ENCODE measurements at places on chromosomes 5 and 9.

GRCh38 chr9:88993327-88993726 lies 2.1 kb downstream of the S1PR3 start:
- DNase-seq = no peak

GRCh38 chr5:313265-313664 lies 8.2 kb upstream of the AHRR start:
- DNase-seq = no peak

GRCh38 chr9:116791326-116791725 lies 104.2 kb downstream of the TRIM32 start:
- no peak for DNase-seq

DNA sequence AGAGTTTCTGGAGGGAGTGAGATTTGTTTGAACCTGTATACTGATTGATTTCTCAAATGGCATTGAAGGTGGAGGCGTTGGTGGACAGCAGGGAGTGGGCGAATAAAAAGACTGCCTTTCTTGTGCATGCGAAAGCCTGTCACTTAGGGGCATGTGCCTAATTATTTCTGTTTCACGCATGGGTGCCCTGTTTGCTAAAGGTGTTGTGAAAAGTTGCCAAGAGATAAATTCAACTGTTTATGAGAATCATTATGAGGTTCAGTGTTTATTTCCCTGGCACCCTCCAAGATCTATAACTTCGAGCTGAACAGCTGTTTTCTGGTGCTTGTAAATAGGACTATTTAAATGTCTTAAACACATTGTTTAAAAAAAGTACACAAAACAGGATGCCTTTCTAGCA lies 67.4 kb upstream of the DMRTA1 start:
- DNase-seq = no peak

- DNase-seq = no peak
Measured at GRCh38 chr9:113436728-113437515, 26.4 kb downstream of the C9orf43 start.

- DNase-seq = no peak
Measured at GRCh38 chr9:38687389-38687842, 32.5 kb downstream of the FAM240B start.

GRCh38 chr9:37032713-37033112 lies 1.4 kb downstream of the PAX5 start:
- no peak for DNase-seq

- DNase-seq = no peak
Measured at GRCh38 chr9:85246541-85246940, 495.2 kb downstream of the AGTPBP1 start.

DNA sequence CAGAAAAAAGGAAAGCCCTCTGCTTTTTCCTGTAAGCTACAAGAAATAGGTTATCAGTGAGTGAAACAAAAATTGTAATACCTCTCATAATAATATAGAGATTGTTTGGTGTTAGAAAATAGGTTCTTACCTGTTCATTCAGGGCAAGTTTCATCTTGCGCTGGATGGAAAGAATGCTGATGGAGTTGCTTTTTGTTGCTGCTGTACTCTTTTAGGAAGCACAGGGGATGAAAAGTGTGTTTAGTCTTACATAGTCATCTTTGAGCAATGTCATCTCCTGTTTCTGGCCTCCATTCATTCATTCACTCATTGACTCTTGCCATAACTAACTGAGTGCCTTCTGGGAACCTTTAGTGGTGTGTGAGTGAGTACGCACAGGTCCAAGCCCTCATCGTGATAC lies 6.4 kb downstream of the ENTREP1 start:
- DNase-seq = no peak

GRCh38 chr5:116449458-116449857 lies 125.2 kb downstream of the SEMA6A start:
- no peak for DNase-seq

DNA sequence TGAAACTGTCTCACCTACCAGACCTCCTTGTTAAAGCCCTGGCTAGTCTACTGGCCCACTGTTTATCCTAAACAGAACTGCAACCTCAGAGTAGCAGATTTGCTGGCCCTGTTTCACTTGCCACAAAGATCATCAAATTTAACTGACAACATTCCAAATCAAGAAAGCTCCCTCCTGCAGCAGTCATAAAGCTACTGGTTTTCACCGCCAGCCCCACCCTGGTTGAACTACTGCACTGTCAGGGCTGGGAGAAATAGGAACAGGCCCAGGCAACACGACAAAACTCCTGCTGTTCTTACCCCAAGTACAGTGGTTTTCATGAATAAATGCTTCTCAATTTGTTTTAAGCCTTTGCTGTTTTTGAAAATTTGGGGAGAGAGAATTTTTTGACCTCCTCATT lies 63.0 kb downstream of the NR6A1 start:
- DNase-seq = no peak

- DNase-seq = no peak
Measured at GRCh38 chr9:86082870-86083269, 16.5 kb downstream of the GOLM1 start.

- DNase-seq = no peak
Measured at GRCh38 chr9:78542491-78543181, 245.7 kb downstream of the PSAT1 start.

DNA sequence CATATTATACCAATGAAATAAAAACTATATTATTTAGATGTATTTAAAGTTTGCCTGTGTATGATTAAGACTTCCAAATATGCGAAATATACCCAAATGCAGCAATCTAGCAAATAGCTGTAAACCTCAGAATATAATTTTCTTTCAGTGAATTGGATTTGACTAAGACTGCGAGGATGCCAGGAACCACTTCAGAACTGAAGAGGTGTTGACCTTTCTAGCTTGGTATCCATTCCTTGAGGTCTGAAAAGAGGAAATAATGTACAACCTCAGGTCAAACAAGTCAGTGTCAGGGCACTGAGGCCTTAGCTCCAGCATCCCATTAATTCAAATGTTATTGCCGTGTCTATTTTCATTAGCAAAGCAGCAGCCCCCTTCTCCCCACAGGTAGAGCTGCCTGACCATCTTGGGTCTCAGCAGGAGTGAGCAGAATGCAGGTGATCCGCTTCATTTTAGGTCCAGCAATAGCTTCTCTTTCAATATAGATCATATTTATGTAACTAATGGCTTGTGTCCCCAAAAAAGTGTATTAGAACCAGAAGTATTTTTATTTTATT lies 100.0 kb downstream of the KIAA1958 start:
- DNase-seq = peak; percentile 29

DNA sequence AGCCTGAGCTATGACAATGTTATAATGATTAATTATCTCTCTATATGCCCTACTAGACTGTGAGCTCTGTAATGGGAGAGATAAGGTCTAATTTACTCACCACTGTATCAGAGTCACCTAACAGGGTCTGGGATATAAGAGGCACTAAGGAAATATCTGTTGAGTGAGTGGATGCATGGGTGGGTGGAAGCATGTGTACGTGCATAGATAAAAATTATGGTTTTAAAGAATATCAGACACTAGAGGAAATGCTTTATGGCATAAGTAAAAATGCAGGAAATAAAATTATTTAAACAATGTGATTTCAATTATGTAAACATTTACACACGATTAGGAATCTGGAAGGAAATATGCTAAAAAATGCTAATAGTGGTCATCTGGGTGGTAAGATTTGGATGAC lies 137.8 kb downstream of the SPOCK1 start:
- DNase-seq = peak; percentile 30

DNA sequence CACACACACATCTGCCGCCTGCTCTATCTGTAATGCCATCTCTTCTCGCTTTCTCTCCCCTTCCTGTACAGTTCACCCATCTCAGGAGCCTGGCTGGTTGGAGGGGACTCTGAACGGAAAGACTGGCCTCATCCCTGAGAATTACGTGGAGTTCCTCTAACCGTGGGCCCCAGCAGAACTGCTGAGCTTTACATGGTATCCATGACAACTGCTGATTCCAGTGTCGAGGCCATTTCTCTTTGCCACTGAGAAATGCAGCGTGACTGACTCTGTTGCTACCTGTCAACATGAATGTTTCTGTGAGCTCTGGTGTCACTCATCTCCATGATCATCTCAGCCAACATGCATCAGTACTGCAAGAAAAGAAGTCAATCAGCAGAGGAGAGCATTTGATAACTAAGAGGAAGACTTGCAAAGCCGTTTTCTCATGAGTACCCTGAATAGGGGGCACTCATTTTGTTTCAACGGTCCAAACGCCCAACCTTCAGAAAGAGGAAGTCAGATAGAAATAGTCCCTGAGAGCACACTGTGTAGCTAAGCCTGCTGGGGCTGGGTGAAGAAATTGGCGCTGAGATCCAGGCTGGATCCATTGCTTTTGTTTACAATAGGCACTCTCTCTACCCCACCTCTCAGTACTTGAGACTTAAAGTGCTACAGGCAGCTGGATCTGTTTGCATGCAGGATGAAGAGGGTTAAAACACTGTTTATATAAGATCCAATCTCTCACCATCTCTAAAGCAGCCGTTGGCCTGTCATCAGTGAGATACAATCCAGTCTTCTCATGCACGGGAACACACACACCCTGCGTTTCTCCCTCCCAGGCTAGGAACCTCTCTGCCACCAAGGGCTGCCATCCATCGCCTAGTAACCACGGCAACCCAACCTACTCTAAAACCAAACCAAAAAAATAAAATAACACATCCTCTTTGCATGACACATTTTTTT lies 180.9 kb downstream of the NR3C1 start:
- no peak for DNase-seq

All from HS-5 (cell line).